Ovary (tissue), 10 donors: ENCODE measurements at places on chromosomes 3 and 15. TPM values are rescaled to one million over a fixed set of nuclear protein-coding genes. Genes with fewer than 3 reads are reported as not detected.

DNA sequence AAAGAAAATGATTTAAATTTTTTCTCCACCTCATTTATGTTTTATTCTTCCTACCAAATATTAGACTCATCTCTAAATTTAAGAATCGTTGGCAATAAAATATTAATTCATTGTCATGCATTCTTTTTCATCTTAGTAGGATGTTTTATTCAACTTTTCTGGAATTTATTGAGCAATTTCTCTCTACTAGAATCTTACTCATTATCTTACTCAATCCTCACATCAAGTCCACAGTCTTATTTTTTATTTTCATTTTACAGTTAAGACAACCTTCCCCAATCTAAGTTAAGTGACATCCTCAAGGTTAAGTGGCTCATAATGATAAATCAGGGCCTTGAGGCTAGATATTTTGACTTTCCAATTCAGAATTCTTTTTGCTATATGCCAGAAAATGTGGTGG, 15.9 kb upstream of the ALDH1A2 start:
- DNase-seq = no peak

DNA sequence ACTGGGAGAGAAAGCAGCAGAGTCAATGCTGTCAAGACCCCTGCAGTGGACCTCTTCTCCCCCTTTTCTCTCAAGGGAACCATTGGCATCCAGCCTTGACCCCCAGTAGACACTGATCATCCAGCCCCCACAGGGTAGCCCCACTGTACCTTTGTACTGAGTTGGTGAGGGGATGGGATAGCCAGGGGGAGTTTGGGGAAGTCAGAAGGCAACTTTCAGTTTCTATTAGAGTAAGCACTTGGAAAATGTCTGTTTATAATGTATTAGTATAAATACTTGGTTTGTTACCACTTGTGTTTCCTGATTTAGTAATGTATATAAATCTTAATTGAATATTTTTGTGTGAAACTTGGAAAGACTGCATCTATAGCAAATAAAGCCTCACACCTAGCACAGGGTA, 25.0 kb downstream of the DAG1 start:
- no peak for DNase-seq

GRCh38 chr3:149382101-149382467, 4.6 kb upstream of the TM4SF1 start:
- DNase-seq = no peak

- no peak for DNase-seq
These were observed 231.6 kb downstream of the SOX2 start for GRCh38 chr3:181943285-181943684.

GRCh38 chr3:11907667-11908660, 61.3 kb upstream of the TAMM41 start:
- no peak for DNase-seq

DNA sequence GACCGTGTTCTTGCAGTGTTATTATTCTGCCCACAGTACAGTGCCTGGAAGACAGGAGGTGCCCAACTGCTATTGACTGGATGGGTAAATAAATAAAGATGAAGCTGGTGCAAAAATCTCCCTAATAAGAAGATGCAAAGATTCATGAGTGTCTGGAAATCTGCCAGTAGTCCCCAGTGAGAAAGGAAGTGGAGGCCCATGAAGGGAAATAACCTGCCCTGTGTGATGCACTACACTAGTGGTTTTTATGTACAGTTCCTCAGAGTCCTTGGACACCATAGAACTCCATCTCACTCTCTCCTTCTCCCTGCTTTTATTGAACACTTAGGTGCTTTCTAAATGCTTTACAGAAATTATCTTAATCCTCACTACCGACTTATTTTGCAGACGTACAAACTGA, 8.3 kb upstream of the SUCLG2 start:
- DNase-seq = no peak

DNA sequence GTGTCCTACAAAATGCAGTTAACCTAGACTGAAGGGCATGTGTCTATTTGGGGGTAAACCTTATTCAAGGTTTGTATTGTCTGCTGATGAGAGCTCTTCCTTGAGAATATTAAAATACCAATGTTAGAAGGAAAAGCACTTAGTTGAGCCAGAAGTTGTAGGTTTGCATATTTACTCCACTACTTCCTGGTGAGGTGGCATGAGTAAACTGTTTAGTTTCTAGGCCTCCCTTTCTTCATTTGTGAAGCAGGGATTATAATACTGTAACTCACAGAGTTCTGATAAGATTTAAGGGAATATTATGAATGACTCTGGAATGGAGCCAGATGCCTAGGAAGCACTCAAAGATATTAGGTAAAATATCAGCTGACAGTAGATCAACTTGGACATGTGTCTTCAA, 46.7 kb downstream of the CD200R1L start:
- DNase-seq = no peak

DNA sequence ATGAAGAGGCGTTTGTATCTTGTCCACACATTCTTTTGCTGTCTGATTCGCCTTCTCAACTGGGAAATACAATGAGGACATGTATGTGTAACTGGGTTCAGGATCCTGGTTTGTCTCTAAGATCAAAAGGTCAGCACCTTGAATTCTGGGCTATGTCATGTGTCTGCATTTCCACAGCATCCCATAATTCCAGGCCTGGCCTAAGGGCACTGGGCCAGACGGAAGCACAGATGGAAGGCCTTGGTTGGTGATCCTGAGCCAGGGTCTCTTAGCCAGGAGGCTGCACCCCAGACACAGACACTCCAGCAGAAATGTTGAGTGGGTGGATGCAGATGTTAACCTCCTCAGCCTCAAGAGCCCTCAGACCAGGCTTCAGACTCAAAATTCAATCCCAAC, 23.7 kb upstream of the HERC1 start:
- DNase-seq = no peak

GRCh38 chr3:14396031-14396692, 6.2 kb upstream of the SLC6A6 start:
- DNase-seq = no peak

- peak; percentile 34 for DNase-seq
These were observed 19.6 kb upstream of the TASOR start for GRCh38 chr3:56702490-56703315.

DNA sequence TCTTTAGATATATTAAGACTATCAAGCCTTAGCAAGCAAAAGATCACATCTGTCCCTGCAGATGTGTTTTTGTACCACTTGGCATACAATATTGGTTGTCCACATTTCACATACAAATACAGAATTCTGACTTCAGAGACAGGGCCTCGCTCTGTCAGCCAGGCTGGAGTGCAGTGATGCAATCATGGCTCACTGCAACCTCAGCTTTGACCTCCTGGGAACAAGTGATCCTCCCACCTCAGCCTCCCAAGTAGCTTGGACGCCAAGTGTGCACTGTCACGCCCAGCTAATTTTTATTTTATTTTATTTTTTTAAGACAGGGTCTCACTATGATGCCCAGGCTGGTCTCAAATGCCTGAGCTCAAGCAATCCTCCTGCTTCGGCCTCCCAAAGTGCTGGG, 53.0 kb upstream of the ACTL6A start:
- DNase-seq = no peak

- no peak for DNase-seq
These were observed 102.4 kb downstream of the MSL2 start for GRCh38 chr3:136093771-136094170.

GRCh38 chr15:99213187-99213811, 36.1 kb downstream of the TTC23 start:
- DNase-seq = peak; percentile 74

- no peak for DNase-seq
These were observed 106.6 kb downstream of the PIK3R4 start for GRCh38 chr3:130640027-130640426.

DNA sequence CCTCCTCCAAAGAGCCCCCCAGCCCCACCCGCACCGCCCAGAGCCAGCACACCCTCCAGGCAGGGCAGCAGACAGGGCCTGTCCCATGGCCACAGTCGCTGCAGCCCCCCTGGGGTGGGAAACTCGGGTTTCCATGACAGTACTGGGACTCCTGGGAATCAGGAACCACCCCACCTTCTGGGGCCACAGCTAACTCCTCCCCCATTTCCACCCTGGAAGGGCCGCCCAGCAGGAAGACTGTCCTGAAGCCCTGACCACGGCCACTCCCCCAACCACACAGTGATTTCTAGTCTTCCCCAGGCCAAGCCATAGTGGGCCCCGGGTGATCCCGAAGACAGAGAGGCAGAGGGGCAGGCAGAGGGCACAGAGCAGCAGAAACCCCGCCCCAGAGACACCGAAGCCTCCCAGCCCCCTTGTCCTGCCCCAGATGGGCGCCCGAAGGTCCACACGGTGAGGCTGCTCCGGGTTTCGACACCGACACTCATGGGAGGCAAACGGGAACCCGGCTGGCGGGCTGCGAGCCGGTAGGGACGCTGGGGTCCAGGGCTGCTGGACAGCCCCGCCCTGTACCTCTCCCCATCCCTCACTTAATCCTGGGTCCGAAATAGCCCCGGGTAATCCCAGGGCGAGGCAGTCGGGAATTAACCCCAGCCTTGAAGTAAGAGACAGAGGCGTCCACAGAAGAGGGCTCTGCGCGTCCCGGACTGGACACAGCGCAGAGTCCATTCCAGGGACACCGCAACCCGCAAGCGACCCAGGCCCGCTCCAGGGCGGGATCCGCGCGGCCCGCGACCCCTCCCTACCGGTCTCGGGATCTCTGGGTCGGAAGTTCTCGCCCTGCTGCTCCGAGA, 138.4 kb downstream of the NUP210 start:
- DNase-seq = no peak

DNA sequence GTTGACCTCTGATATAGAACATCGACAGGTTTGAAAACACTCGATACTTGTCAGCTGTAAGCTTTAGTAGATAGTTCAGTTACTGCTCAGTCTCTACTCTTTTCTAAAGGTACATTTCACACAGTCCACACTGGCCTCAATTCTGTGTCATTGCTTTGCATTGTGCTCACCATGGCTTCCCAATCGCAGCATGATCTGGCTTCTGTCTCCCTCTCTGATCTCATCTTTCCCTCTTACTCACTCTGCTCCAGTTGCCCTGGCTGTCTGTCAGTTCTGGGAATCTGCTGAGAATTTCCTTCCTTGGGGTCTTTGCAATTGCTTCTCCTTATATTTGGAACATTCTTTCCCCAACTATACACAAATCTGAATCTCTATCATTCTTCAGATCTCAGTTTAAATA, 80.6 kb downstream of the GTF2E1 start:
- no peak for DNase-seq

GRCh38 chr15:92393071-92393979, at the start of gene ST8SIA2:
ST8SIA2 (plus strand) TSS chr15:92393881; CDS start chr15:92394065, 184 bp downstream.
- DNase-seq = no peak

DNA sequence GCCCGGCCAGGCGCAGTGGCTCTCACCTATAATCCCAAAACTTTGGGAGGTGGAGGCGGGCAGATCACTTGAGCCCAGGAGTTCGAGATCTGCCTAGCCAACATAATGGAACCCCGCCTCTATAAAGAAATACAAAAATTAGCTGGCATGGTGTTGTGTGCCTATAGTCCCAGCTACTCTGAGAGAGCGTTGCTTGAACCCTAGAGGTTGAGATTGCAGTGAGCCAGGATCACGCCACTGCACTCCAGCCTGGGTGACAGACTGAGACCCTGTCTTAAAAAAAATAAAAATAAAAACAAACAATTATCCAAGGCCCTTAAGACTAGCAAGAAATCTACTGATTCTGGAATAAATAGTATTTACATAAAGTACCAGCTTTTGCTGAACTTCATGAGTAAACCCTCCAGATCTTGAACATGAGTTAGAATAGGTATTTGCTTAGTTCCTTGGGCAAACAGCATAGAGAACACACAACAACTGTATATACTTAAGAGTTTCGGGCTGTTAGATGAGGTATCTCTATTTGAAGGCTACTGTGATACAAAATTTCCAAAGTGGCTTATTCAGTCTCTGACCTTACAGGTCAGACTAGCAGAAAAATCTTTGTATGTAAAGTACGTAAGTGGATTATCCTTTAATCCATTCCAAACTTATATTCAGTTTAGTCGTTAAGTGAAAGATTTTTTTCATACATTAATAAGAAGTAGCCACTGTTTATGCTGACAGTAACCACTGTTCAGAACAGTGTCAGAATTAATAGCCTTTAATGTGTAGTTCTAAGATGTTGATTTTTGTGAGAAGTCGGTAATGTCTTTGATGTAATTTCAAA, 171.1 kb upstream of the CGNL1 start:
- no peak for DNase-seq

- no peak for DNase-seq
These were observed 6.5 kb downstream of the KLHL24 start for GRCh38 chr3:183641882-183642281.

CPN2 gene
- not detected for total RNA-seq

ADAMTS7 gene
- 3.5 TPM for total RNA-seq

CATSPER2 gene
- 9.0 TPM for total RNA-seq

THSD4 gene
- total RNA-seq = 7.1 TPM

CKMT1A gene
- not detected for total RNA-seq

GP9 gene
- not detected for total RNA-seq

CNTN3 gene
- 3.3 TPM for total RNA-seq

APH1B gene
- 23.0 TPM for total RNA-seq

CCDC33 gene
- 2.7 TPM for total RNA-seq

MASP1 gene
- 3.6 TPM for total RNA-seq

ARMC8 gene
- 48.2 TPM for total RNA-seq

APOD gene
- 110 TPM for total RNA-seq

MFAP1 gene
- 21.0 TPM for total RNA-seq

CSNK1G1 gene
- total RNA-seq = 8.3 TPM

COPS2 gene
- 44.2 TPM for total RNA-seq
